Naive thymus-derived CD8-positive, alpha-beta T cell (primary cell): ENCODE measurements at places on chromosomes 11 and 22.

- peak; percentile 71 for DNase-seq
Observed at GRCh38 chr11:58577555-58578135, 1.2 kb upstream of the ZFP91 start.

DNA sequence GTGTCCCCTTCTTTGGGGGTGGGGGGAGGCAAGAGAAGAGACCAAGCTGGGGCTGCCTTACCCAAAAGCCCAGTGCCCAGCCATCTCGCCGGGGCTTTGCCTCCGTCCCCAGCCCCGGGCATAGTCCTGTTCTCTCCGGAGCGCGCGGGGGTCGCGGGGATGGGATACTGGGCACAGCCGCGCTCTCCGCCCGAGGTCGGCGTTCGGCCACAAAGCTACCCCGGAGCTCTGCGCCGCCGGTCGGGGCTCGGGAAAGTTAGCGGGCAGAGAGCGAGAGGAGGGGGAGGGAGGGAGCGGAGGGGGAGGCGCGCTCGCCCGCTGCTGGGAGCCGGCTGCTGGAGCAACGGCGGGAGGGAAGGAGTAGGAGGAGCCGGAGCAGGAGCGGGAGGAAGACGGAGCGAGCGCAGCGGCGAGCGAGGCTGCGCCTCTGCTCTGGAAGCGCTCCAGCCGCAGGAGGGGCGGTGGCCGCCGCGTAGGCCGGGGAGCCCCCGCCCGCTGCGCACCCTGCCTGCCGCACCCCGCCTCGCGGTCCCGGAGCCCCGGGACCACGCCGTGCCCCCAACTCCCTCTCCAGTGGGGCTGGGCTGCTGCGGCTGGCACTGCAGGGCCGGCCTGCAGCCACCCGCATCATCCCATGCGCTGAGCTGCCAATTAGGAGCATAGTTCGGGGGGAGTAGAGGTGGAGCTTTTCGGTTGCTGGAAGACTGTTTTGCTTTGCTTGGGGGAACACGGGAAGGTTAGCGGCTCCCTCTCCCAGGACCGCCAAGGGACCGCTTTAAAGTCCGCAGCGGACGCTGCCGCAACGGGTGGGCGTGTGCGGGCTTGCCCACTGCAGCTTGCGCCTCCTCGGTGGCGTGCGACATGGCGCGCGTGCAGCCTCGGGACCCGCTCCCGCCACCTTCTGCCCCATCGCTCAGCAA, at the start of gene SCN4B:
Gene SCN4B (minus strand): TSS at position 272 of the 920 bp plus-strand sequence. CDS start 150 bp downstream, at position 122.
- no peak for DNase-seq

DNA sequence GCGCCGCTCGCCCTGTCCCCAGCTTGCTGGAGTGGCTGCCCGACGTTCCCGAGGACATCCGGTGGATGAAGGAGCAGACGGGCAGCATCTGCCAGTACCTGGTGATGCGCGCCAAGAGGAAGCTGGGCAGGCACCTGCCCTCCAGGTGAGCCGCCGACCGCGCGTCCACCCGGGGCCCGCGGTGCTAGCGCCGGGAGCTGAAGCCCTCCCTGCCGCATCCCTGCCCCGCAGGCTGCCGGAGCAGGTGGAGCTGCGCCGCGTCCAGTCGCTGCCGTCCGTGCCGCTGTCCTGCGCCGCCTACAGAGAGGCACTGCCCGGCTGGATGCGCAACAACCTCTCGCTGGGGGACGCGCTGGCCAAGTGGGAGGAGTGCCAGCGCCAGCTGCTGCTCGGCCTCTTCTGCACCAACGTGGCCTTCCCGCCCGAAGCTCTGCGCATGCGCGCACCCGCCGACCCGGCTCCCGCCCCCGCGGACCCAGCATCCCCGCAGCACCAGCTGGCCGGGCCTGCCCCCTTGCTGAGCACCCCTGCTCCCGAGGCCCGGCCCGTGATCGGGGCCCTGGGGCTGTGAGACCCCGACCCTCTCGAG, 3.3 kb upstream of the CRACR2B start:
- no peak for DNase-seq

DNA sequence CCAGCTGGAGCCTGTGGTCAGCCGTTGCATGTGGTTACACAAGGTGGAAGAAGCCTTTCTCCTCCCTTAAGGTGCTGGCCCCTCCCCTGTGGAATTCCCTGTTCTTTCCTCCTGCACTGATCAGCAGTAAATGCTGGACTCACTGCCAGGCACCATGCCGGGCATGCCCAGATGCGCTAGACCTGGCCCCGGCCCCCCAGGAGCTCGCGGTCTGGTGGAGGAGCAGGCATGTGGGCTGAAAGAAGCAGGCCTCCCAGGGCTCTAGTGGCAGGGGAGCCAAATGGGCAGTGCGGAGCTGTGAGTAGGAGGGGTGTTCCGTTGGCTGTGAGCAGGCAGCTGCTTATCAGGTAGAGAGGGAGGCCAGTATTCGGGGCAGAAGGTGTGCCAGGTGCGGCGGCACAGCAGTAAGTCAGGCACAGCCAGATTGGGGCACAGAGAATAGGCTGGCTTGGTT, 10.2 kb downstream of the DGKZ start:
- DNase-seq, result no peak

DNA sequence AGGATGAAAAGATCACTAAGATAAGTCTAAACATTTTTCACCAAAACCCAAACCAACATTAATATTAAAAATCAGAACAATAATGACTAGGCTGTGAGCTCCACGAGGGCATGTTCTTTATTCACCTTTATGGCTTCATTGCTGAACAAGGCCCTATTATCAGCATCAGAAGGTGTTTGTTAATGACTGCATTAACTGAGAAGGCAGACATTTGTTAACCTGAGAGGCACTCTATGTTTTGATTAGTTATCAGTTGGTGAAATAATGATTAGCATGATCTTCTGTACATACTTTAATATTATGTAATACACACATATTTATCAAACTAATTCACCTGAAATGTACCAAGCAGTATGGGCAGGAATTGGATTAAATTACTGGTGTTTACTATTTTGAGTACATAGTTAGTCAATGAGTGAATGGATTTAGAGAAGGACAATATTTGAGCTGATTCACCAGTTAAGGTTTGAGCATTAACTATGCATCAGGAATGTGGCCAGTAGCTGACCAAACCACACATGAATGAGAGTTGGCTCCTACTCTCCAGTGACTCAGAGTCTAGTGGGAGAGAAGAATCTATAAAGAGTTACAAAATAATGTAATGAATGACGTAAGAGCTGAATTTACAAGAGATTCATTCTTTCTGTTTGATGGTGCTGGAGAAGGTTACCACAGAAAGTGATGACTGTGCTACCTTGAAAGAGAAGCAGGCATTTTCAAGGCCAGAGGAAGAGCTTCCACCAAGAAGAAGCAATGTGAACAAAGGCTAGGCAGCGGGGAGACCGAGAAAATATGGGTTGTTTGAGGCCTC, 6.7 kb downstream of the IL18 start:
- no peak for DNase-seq

GRCh38 chr11:115845872-115846271, 341.7 kb upstream of the CADM1 start:
- DNase-seq, result no peak

GRCh38 chr22:49726701-49727101, 101.0 kb downstream of the BRD1 start:
- no peak for DNase-seq

GRCh38 chr11:83162377-83162776, 5.4 kb downstream of the PCF11 start:
- no peak for DNase-seq

- no peak for DNase-seq
Observed at GRCh38 chr11:120339394-120339890, 3.2 kb downstream of the ARHGEF12 start.

GRCh38 chr11:34263441-34264091, 94.2 kb downstream of the ABTB2 start:
- no peak for DNase-seq

DNA sequence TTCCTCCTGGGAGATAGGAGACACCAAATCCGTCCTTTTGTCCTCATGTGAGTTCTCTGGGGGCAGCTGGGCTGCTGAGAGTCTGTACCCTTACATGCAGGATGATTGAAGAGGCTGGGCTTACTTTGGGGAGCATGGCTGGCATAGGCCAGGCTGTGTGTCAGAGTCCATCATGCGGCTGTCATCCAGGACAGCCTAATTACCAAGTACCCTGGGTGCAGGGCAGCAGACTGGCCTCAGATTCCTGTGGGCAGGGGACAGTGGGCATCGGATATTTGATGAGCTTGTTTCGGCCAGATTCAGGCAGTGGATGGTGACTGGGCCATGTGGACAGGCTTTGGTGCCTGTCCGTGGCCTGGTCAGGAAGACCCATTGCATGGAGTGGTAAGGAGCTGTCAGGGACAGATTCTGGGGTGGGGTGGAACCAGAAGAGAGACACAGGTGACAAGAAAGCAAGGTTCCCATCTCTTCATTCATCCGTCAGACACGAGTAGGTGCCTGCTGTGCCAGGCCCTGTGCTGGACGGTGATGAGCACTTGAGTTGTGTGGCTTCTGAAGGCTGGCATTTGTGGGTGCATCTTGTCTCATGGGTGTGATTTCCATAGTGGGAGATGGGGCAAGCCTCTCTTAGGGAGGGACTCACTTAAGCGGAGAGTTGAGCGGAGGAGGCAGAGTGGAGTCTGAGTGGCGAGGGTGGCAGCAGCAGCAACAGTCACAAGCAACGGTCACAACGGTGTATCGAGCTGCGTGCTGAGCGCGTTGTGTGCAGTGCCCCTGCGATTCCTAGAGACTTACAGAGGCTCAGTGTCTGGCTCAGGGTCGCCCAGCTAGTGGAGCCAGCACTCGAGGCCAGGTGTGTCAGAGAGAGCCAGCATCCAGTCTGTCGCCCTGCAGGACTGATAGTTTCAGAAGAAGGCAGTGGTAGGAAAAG, 48.7 kb downstream of the TBC1D22A start:
- no peak for DNase-seq

GRCh38 chr22:19430890-19431541, 517 bp downstream of the HIRA start:
- DNase-seq, result no peak

- no peak for DNase-seq
Observed at GRCh38 chr11:47057365-47057764, 119.3 kb downstream of the ARFGAP2 start.

DNA sequence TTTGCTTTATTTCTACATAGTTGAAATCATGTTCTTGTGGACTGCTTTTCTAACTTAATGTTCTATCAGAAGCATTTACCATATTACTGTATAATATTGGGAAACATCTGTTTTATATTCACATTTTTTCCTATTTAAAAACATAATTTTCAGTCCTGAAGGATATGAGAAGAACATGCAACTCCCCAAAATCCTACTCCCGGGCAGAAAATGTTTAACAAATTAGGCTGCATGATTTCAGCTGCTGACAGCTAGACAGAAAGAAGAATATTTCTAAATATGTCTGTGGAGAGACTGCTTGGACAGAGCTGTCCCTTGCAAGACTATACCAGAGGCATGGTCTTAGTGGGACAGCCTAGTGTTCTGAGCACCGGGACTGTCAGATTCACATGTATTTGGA, 15.7 kb upstream of the AMPD3 start:
- DNase-seq, result no peak
